ENCODE measurements at places on chromosomes 4 and X.

GRCh38 chr4:87251106-87251505, 30.7 kb upstream of the KLHL8 start:
- DNase-seq = no peak

- no peak for DNase-seq
These were observed 255.2 kb downstream of the THOC2 start for GRCh38 chrX:123477673-123478072.

- DNase-seq = no peak
These were observed 313.8 kb downstream of the CAMK2D start for GRCh38 chr4:113447769-113448168.

GRCh38 chr4:107792711-107793110, 32.0 kb upstream of the SGMS2 start:
- no peak for DNase-seq

DNA sequence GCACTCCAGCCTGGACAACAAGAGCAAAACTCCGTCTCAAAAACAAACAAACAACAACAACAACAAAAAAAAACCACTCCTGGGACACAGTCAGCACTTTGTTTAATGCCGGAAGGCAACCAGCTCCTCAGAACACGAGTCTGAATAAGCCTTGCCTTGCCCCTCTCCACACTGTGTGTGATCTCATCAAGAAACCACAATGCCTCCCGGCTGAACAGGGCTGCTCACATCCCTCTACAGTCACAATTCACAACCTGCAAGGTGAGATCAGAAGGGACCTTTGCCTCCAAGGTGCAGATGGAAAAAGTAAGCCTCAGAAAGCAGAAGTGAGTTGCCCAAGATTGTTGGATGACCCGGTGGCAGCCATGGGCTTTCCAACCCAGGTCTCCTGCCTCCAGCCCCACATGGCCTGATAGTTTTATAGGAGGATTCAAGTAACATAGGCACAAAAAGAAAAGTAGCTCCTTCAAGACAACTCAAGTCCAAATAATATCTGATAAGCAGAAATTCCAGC, 80.8 kb downstream of the JAKMIP1 start:
- no peak for DNase-seq

DNA sequence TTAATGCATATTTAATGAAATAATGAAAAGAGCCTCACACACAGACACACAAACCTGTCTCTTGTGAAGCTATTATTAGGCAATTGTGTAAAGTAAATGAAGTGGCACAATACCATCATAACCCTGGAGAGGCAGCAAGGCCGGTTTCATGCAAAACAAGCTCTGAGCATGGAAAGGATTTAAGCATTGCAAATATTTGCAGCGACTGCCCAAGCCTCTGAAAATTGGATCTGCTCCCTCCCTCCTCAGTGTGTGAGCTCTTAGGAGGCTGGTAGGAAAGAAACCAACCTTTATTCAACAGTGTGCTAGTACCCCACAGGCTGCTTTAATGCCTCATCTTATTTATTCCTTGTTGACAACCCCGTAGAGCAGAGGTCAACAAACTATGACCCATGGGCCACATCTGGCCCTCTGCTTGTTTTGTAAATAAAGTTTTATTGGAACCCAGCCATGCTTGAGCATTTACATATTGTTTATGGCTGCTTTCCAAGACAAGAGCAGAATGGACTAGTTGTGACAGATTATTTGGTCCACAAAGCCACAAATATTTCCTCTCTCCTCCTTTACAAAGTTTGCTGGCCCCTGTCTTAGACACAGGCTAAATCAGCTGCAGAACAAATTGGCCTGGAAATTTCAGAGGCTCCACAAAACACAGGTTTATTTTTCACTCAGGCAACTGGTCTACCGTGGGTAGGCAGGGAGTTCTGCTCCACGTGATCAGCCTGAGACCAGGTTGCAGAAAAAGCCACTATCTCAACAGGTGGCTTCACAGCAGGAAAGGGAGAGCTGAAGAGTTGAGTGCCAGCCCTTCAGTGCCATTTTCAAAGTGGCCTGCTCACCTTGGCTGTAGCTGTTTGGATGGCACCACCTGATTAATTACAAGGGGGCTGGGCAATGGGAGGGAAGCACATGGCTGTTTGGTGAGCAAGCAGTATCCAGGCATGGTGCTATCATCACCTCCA, 16.8 kb downstream of the RS1 start:
- DNase-seq = no peak

DNA sequence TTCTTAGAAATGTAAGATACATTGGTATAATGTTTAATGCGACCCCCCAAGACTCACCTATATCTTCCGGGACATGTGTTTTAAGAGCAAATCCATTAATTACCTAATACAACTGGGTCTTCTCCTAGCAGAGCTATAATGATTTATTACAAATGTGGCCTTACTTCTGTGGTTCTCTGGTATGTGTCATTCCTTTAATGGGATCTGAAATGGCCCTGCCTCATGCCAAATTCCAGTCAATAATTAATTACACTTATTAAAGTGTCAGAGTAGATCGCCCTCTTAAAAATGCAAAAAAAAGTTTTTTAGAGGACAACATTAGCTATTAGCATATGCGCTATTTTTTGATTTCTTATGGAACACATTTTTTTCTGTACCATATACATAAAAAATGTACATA, 17.0 kb downstream of the HPSE start:
- DNase-seq = no peak

DNA sequence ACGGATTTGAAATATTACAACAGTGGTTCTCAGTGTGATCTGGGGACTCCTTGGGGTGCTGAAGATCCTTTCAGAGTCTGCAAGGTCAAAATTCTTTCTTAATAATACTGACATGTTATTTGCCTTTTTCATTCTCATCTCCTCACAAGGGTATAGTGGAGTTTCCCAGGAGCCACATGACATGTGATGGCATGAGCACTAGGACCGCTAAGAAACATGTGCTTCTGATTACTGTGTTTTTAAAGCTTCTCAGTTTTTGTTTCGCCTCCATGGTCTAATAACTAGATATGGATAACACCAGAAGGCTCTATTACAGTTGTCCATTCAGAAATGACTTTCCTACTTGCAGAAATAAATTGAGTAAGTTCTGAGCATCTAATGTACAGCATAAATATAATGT, 156.1 kb downstream of the RAB28 start:
- DNase-seq = no peak

GRCh38 chr4:70515367-70516250, 2.8 kb upstream of the AMTN start:
- no peak for DNase-seq

DNA sequence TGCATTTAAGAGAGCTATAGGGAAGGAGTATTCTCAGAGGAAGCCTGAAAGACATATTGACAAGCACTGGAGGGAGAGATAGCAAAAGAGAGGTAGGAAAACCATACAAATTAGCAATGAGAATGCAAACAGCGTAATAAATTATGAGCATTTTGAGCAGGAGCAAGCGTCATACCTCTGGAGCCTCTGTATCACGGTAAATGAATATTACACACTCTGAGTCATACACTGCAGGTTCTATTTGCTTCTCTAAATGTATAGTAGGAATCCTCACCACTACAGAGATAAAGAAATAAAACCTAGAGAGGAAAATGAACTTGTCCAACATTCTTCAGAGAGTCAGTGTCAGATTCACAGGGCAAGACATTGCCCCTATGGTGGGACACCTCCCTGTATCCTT, 46.4 kb upstream of the GABRE start:
- DNase-seq = no peak

DNA sequence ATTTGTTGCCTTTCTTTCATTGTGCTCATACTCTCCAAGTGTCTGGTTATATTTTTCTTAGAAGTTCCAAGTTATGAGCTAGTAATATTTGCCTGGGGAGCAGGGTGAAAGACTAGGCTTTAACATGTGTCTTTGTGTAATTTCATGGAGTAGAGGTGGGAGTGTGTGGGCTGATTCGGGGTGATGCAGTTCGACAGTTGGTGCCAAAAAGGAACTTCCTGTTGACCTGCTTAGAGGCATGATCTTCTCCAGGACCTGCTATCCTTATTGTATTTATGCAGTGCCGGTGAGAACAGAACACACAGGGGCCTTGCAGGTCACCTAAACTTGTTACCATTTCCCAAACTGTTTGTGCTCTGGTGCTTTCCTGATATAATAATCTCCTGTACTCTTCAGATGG, 21.2 kb downstream of the USP53 start:
- DNase-seq = no peak

DNA sequence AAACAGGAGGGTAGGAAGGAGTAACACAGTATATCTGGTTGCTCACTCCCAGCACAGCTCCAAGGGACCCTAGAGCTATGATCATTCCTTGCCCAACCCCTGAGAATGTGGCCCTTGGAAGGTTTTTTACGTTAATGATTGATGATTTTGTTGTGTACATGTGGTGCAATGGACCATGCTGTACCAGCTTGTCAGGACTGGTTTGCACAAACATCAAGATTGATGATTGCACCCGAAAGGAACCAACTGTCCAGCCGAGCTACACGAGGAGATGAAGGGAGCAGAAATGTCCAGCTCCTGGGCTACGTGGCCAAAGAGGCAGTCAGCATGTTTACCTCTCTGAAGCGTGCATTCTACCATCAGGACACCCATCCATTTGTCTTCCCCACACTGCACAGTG, 83.2 kb upstream of the USP9X start:
- no peak for DNase-seq

GRCh38 chr4:30536231-30536630, 183.9 kb upstream of the PCDH7 start:
- DNase-seq = no peak

DNA sequence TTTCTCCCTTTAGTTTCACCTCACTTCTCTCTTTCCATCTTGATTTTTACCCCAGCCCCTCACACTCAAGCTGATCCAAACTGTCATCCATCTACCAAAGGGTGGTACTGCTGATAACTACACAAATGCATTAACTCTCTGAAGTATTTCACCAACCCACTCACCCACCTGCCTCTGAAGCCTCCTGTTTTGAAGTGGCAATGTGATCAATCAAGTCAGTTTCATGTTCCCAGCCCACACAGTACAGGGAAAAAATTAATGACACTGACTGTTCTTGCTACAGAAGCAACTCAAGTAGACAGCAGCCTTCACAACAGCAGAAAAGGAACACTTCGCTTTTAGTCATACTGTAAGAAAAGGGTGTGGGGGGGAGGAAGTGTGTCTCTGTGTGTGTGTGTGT, 183.0 kb upstream of the NOCT start:
- DNase-seq = no peak

DNA sequence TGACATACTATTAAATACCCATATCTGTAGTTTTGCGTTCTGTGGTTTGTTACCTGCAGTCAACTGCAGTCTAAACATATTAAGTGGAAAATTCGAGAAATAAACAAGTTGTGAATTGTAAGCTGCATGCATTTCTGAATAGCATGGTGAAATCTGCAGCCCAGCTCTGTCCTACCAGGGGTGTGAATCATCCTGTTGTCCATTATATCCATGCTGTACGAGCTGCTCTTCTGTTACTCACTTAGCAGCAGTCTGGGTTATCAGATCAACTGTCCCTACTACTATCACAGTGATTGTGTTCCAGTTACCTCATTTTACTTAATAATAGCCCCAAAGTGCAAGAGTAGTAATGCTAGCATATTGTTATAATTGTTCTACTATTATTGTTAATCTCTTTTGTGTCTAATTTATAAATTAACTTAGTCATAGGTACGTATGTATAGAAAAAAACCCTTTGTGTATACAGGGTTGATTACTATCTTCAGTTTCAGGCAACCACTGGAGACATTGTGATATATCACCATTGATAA, 173.7 kb upstream of the FAT4 start:
- DNase-seq = no peak

- no peak for DNase-seq
These were observed 77.8 kb upstream of the TEX13D start for GRCh38 chrX:124254611-124255010.

- DNase-seq = no peak
These were observed 1.9 kb downstream of the GASK1B start for GRCh38 chr4:158170691-158171561.

GRCh38 chr4:87118826-87119225, 101.6 kb downstream of the KLHL8 start:
- DNase-seq = no peak

GRCh38 chr4:83851261-83852084, 315.6 kb downstream of the GPAT3 start:
- no peak for DNase-seq

- no peak for DNase-seq
These were observed 48.0 kb downstream of the TENM3 start for GRCh38 chr4:182291175-182291574.

DNA sequence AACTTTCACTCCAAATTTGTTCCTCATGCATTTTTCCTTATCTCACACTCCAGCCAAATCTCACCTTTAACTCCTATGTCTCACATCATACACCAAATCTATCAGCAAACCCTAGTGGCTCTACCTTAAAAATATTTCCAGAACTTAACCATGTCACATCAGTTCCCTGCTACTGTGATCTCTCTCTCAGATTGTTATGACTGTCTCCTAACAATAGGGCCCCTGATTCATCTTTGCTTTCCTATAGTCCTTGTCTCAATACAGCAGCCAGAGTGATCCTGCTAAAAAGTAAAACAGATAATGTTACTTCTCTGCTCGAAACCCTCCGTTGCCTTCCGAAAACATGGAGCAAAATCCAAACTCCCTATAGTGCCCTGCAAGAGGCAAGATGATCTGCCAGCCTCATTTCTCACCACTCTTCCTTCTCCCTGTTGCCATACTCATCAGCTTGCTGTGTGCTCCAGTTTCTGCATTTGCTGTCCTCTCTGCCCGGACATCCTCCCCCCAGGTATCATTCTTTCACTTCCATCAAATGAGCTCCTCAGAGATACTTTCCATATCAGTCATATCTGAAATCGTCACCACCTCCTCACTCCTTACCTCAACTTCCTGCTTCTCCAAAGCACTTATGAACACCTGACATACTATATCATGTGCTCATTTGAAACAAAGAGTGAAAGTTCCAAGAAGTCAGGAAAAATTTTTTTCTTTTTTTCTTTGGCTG, 293.4 kb upstream of the NR3C2 start:
- DNase-seq = no peak

DNA sequence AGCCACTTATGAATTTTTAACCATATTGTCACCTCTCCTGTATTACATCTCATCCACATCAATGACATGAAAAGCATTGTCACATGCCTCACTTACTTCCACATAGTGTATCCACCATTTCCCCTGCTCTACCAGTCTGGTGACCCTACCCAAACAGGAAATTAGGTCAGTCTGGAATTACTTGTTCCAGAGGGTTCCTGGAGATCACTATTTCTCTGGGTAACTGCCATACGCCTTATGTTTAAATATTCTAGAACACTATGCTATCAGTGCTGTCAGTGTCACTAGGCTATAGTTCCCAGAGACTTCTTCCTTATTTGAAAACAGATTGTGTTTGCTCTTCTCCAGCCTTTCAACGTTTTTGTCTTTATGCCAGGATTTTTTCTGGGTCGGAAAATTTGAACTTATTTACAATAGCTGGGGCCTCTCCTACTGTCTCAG, 15.0 kb downstream of the SRPX2 start:
- DNase-seq = no peak

DNA sequence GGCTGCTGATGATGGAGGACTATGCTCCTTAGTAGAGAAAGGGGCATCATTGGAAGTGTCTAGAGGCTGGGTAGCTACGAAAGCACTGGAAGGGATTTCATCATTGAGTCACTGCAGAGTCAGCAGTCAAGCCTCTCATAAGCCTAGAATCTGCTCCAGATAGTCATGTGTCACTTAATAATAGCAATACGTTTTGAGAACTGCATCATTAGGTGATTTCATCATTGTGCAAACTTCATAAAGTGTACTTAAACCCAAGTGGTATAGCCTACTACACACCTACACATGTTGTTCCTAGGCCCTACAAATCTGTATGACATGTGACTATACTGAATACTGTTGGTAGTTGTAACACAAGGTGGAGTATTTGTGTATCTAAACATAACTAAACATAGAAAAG, 165.6 kb downstream of the PTTG2 start:
- no peak for DNase-seq

GRCh38 chr4:48360285-48361011, 19.1 kb downstream of the SLAIN2 start:
- DNase-seq = no peak
